ENCODE measurements at places on chromosomes 2 and 18.

DNA sequence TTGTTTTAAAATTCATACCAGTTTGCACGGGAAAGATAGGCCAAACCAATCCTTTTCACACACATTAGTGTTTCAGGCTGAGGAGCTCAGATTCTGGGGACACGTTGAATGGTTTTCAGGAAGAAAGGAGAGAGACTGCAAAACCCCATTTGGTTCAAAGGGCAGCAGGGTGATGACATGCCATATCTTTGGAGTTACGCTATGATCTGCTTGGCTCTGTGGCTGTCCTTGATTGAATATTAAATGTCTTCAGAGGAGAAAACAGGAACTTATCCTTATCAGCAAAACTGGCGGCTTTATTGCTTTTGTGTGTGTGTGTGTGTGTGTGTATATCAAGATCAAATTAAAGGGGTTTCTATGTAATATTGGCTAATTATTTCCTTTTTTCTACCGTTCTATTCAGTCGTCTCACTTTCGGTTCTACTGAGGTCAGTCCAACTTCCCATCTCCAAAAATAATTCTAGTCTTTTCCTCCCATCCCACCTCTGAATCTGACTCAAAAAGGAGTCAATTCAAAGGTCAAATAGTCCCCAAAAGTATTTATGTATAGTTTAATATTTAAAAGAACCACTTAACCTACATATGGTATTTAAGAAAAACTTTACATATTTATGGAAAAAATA lies 292.9 kb upstream of the CCDC68 start:
- DNase-seq = no peak

GRCh38 chr18:55116863-55117262 lies 157.6 kb upstream of the CCDC68 start:
- no peak for DNase-seq

DNA sequence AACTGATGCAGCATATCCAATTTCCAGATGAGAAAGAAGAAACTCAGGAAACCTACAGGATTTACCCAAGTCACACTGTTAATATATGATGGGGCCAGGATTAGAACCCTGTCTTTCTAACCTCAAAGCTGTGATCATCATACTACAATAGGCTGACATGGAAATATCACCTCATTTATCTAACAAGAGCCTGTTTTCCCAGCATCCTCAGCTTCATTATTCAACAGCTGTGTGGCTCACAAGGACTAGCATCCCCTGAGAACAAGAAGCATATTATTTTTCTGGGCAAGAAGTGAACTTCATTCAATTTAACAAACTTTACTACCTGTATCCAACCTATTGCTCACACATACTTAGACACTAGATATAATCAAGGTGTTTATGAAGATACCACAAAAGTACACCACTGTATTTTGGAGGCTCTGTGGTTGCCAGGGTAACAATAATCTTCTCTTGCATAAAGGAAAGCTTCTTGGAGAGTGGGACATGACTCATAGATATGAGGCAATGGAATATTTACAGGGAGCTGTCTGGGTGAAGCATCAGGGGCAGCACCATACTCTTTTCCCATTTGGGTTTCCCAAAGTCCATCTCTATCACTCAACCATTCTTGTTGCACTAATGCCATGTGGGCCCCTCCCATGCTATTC lies 218.2 kb downstream of the RAD51AP2 start:
- no peak for DNase-seq

- DNase-seq = no peak
Observed at GRCh38 chr2:125746321-125747164, 909.4 kb upstream of the GYPC start.

- no peak for DNase-seq
Observed at GRCh38 chr2:72261076-72261475, 113.4 kb upstream of the CYP26B1 start.

GRCh38 chr18:4004183-4004829 lies 450.8 kb downstream of the DLGAP1 start:
- DNase-seq = no peak

DNA sequence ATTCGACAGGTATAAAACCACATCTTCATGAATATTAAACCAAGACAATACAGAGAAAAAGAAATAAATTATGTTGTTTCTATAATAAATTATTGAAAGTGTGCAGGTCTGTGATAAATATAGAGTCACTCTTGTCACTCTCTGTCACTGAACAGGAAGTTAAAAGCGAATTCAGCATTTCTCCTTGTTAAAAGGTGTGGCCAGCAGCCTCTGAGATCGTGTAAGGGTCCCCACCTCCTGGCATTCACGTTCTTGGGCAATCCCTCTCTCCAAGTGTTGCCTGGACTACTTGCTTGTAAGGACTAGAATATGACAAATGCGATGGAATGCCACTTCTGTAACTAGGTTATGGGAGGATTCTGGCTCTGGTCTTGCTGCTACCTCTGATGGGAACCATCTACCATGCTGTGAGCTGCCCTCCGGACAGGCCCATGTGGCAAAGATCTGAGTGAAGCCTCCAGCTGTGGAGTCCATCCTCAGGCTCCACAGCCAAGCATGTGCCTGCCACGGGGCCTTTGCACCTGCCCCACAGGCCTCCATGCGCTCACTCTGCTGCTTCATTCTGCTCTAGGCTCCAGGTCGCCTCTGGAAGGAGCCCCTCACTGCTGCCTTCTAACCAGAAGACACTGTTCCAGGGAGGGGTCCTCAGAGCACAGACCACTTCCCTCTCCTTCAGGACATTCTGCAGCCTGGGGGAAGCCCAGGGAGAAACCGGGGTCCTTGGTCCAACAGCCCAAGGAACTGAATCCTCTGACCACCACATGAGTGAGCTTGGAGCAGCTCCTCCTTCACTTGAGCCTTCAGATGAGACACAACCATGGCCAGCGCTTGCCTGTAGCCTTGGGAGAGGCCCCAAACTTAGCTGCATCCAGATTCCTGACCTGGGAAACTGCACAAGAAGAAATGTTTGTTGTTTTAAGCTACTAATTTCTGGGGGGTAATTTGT lies 202.9 kb upstream of the HDAC4 start:
- no peak for DNase-seq

GRCh38 chr2:8551622-8552074 lies 130.2 kb upstream of the ID2 start:
- DNase-seq = no peak

- DNase-seq = no peak
Observed at GRCh38 chr2:216932113-216932862, 72.4 kb upstream of the TNP1 start.

GRCh38 chr2:235568431-235568830 lies 74.6 kb downstream of the AGAP1 start:
- DNase-seq = no peak

DNA sequence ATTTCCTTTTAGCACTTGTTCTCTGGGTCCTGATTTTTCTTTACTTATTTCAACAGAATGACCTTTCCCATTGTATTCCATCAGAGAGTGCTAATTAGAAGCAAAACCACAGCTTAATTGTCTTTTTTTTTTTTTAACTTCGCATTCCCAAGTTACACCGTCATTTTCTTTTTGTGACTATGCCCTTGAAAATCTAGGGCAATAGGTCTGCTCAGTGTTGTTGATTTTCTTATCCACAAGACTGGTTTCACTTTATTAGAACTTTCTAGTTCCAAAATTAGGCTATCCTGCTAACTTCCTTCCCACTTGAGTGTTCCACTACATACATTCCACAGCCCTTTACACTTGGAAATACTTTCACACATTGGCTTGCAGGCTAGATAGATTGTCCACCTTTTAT lies 18.7 kb upstream of the ADAM17 start:
- DNase-seq = no peak

DNA sequence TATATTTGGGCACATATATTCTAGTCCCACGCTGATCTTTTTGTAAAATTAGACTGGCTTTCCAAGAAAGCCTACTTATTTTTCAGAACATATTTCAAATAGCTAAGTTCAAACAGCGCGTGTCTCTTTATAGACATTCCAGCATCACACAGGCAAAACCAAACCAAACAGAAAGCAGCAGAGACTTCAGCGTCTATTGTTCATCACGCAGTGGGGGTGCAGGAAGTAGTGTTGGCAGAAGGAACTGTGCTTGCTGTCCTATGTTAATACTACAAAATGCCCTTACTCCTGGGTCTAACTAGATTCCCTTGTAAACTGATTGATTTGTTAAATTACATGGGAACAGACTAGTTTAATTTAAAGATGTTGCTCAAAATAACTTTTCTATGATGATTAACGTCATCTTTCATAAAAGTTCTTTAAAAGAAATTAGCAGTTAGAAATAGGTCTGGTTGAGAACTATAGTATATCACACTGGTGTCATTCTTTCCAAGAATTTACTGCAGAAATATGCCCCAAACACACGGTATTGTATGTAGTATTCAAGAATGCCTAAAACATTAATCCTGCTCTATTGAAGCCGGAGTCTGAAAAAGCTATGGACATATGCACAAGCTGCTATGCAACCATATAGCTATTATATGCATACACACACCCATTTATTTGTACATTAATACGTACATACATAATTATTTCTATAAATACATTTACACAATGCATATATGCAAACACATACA lies 436.3 kb downstream of the CBLN2 start:
- no peak for DNase-seq

DNA sequence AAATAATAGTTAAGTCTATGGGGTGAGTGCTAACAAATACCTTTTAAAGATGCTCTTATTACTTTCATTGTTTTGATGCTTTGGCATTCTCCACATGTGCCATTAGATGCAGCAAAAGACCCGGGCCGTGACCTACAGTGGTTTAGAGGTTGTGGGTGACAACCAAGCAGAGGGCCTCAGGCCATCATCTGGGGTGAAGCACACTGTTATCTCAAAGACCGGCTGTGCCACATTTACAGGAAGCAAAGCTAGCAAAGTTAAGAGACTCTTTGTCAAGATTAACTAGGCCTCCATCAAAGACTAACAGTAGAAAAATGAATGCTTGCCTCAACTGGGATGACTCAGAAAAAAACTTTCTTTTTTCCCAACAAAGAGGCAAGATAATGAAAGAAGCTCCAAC lies 695.3 kb downstream of the SATB2 start:
- DNase-seq = no peak

- peak; percentile 53 for DNase-seq
Observed at GRCh38 chr18:56562479-56562878, 75.9 kb downstream of the TXNL1 start.

GRCh38 chr18:37448946-37449345 lies 116.7 kb downstream of the CELF4 start:
- DNase-seq = no peak

DNA sequence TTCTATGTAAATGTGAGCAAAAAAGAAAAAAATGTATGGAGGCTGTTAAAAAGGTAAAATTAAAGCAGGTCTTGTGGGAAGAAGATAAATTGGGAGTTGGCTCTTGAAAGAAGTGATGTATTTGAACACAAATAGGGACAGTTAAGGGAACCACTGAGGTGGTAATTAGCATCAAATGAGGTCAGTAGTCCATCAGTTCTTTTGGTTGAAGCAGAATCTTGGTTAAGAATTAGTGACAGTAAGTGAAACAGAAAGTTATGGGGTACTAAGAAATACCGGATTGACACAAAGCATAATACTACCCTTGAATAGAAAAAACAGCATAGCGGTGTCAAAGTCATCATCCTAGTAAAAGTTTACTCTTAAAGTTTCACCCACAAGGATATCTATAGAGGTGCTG lies 352.6 kb upstream of the VRK2 start:
- no peak for DNase-seq

GRCh38 chr18:2914185-2914880 lies 67.5 kb downstream of the EMILIN2 start:
- DNase-seq = no peak

DNA sequence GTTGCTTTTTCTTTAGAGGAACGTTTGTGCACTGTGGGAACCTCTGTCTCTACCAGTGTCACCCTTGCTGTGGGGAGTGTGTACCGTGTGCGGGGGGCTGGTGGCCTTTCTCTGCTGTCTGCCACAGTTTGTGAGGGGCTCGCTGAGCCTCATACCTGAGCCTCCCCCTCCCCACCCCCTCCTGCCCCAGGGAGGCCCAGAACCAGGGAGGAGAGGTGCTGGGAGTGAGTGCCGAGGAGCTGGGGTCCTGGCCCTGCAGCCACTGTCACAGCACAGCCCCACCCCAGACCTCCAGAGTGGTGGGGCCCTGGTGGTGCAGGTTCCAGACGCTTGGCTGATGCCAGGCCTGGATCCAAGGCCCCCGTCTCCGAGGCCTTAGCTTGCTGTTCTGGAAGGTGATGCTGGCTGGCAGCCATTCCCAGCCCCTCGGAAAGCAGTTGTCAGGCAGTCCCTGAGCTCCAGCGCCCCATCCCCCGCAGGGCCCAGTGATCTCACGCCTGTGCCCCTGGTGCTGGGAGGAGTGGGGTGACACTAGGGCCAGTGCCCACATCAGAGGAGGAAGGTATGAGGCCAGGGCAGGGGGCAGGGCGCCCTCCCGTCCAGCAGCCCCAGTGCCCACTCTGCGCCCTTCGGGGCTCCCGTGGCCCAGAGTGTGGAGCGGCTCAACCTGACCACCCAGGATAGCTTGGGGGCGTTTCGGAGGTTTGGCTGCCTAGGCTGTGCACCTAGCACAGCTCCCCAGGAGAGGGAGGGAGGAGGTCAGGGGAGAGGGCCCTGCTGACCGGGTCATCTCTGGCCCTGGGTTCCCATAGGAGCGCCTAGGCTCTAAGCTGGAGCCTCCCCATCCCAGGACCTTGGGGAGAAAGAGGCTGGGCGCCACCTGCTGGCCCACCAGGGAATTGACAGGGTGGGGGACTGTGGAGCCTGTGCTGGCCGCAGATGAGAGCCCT lies 53.0 kb upstream of the ALPP start:
- DNase-seq = peak; percentile 63

DNA sequence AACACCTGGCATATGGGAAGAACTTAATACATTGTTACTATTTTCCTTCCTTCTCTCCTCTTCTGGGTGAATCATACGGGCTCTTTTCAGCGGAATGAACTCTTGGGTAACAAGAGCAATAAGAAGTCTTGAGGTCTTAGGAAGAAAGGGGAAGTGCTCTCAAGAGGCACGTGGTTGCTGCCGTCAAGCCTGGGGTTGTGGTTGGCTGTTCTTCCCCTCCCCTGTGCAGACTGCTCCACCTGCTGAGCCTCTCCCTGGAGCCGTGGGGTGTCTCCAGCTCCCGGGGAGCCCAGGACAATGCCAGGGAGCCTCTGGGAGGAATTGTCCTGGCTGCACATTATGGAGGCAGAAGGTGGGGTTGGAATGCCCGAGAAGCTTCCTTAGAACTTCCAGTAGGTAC lies 19.4 kb downstream of the TOGARAM2 start:
- DNase-seq = peak; percentile 78

DNA sequence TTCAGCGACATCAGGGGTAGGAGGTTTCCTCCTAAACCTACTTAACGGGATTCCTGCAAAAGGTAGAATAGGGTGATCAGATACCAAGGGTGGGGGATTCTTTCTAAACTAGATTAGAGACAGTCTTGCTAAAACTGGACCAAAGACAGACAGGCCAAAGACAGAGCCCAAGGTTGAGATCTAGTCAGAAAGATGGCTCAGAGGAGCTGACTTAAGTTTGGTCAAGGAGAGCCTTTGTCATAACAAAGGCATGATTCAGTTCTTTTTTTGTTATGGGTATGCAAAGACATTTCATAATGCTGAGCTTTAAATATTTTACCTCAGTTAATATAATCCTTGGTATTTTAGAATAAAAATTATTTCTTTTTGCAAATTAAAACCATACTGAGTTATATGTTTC lies 17.8 kb upstream of the GPR75 start:
- DNase-seq = no peak
